ENCODE measurements at places on chromosomes 1 and 21.
A peak's percentile ranks its signal among the peaks of the same experiment; 100 is the strongest.

DNA sequence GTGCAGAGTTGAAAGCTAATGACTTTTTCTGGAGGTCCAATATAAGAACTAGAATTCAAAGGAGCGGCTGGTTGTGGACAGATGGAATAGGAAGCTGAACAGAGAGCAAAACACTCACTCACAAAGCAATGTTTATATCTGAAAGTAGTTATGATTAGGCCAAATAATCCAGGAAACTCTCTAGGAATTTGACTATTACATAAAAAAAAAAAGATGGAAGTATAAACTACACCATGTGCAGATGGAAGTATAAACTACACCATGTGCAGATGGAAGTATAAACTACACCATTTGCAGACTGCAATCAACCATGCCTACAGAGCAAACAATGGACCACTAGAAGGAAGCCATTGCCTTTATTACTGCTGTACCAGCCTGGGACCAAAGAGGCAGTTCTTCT lies 771.1 kb downstream of the BRINP3 start:
- no peak for DNase-seq

DNA sequence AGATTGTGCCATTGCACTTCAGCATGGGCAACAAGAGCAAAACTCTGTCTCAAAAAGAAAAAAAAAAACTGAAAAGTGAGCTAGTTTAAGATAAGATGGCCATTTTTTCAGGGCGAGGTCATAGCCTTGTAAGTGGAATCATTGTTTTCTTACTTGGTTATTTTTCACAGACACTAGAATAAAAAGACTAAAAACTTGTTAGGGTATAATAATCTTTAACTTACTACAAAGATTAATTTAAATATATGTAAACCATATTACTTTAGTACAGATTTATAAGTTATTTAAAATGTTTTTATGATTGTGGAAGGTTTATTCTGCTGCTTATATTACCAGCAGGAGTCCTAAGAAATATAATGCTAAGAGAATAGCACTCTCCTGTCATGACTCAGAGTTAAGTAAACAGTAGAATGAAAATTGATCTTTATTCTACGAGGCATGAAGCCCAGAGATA lies 23.5 kb downstream of the ANGPTL1 start:
- DNase-seq = no peak

GRCh38 chr1:54854381-54855020 lies 32.5 kb downstream of the DHCR24 start:
- no peak for DNase-seq

- no peak for DNase-seq
Measured at GRCh38 chr1:86503406-86504136, 34.8 kb downstream of the CLCA1 start.

DNA sequence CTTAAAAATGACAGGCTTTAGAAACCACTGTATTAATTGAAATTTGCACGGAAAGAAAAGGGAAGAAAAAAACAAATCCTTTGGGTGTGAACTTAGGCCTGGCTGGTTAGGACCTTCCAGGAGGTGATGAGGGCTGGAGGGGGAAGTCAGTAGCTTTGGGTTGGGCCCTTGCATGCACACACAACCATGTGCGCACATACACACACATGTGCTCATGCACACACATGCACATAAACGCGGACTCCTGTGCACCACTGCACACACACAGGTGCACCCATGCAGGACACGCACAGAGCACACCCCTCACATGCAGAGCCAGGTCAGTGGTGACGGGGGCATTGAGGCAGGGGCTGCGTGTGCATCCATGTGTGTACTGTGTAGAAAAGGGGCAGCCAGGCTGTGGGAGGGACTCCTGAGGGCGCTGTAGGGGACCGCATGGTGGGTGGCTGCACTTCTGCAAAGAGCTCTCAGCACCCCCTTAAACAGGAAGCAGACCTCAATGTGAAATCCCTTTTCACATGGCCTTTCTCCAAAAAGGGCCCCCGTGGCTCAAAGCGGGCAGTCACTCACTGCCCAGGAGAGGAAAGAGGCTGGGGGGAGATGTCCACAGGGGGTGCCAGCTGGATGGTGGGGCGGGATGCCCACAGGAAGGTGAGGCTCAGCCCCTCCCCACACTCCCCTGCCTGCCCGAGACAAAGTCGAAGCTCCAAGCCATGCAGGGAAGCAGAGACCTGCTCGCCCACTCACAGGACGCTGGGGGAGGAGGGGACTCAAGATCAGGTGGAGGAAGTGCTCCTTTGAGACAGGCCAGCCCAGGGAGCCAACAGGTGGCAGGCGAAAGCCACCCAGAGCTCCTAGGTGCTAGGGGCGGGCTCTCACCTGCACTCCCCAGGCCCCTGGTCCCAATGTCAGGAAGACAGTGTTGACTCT lies 95.2 kb downstream of the ITPKB start:
- DNase-seq = peak; percentile 62

GRCh38 chr1:65953170-65953569 lies 160.5 kb downstream of the PDE4B start:
- no peak for DNase-seq

DNA sequence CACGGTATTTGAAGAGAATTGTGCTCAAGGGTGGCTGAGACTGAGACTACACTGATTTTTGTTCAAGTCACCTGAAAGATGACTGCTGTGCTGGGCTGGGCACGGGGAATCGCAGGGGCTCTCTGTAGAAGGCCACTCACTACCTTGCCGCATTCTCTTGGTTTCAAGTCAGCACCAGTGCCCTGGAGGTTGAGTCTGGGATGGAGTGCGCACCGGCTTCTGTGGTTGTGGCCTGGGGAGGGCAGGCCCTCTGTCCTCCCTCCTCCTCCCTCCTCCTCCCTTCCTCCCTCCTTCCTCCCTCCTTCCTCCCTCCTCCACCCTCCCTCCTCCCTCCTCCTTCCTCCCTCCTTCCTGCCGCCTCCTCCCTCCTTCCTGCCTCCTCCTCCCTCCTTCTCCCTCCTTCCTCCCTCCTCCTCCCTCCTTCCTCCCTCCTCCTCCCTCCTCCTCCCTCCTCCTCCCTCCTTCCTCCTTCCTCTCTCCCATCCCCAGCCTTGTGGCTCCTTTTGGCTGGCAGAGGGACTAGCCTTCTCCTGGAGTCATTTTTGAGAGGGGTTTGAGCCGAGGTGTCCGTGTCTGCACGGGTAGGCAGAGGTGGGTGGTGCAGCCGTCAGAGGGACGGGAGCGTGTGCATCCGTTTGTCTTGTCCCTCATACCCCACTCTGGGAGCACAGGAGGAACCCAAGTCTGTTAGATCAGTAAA lies 9.5 kb downstream of the RER1 start:
- DNase-seq = no peak

- DNase-seq = no peak
Measured at GRCh38 chr1:8447616-8448150, 129.8 kb downstream of the SLC45A1 start.

GRCh38 chr1:228650141-228650540 lies 85.1 kb upstream of the RHOU start:
- peak; percentile 46 for DNase-seq

- peak; percentile 48 for DNase-seq
Measured at GRCh38 chr21:34517491-34518245, 5.7 kb upstream of the KCNE1 start.

Measured in activated CD4-positive, alpha-beta T cell treated with anti-CD3 and anti-CD28 coated beads for 48 hours (primary cell).